ENCODE measurements at places on chromosomes 1 and 21.

GRCh38 chr1:203628201-203629015 lies 1.8 kb downstream of the ATP2B4 start:
- peak; percentile 35 for DNase-seq

DNA sequence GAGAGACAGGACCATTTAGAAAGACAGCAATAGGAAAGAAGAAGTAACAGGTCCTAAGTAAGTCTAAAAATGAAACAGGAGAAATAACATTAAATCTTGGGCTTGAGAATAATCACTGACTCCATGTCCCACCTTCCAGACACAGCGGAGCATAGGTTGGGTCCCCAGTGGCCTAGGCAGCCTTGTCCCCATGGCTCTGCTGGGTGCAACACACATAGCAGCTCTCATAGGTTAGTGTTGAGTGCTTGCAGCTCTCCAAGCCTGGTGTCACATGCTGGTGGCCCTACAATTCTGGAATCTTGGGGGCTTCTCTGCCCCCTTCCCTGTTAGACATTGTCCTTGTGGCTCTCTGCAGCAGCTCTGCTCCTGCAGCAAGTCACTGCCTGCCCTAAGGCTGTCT lies 952.8 kb upstream of the ADGRL2 start:
- no peak for DNase-seq

DNA sequence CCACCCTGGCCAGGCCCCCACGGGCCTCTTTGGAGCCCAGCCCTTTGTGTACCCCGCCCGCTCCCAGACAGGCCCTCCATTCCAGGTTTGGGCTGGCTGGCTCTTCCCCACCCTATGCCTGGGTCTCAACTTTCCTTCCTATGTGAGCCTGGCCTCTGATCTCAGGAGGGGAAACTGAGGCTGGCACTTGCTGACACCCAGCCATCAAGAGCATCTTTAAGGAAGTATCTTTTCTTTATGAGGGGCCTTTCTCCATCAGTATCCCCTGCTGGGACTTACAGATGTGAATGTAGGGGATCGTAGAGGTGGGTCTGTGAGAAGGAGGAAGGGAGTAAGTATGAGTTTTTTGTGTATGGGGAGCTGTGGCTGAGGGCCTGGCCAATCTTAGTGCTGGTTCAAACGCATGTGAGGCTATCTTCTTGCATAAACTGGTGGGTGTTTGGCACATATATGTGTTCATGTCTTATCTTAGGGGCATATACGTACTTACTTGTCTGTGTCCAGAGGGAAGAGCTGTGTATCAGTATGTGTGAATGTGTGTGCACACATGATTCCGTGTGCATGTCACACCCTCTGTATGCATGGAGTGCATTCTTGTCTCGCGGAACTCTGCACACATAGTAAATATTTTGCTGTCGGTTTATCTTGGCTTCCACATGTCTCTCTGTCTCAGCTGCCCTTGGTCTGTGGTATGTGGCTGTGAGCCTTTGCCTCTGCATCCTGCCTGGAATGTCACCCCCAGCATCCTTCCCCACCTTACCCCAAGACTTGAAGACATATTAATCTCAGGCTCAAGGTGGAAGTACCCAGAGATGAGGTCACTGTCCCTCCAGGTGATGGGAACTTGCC lies 5.4 kb downstream of the NECTIN4 start:
- no peak for DNase-seq

DNA sequence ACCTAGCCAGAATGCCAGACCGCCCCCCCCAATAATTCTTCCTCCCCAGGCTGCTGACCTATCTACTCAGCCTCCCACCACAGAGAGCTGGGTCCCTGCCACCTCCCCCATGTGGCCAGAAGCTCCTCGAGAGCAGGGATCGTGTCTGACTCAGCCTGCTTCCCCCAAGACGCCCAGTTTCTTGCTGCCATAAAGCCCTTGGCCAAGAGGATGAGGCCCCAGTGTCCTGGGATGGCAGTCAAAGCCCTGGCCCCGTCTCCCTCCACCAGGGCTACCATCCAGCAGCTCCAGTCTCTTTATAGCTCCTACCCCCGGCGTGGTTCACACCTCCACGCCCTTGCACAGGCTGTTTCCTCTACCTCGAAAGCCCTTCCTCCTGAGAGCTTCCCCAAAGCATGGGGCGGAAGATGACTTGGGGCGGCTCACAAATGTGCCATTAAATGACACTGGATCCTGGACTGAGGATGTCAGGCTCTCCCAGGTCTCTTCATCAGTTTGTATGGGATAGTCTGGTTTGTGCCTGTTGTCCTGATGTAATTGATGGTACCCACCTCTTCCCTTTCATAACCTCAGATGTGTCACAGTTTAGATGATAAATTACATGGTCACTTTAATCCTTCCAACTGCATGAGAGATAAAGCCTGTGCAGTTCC lies 13.2 kb downstream of the ADGRB2 start:
- no peak for DNase-seq

GRCh38 chr1:226453015-226453704 lies 45.3 kb upstream of the PARP1 start:
- no peak for DNase-seq

GRCh38 chr1:29697391-29697780 lies 461.1 kb downstream of the PTPRU start:
- DNase-seq: no peak

GRCh38 chr1:151061704-151062103 lies 1.5 kb downstream of the MLLT11 start:
- DNase-seq: no peak

GRCh38 chr21:37348664-37349063 lies 17.9 kb upstream of the DYRK1A start:
- no peak for DNase-seq

DNA sequence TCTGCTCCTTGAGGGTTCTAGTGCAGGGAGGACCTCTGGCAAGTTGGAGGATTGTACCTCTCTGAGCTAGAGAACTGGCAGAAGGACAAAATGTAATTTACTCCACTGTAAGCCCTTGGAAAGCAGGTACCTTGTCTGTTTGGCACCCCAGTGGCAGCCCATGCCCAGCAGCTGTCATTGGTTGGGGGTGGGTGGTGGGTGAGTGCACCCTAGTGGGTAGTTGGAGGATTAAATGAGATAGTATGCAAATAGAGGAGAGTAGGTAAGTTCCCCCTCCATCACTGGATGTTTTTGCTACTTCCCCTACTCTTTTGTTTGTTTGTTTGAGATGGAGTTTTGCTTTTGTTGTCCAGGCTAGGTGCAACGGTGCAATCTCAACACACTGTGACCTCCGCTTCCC lies 69.8 kb downstream of the RYR2 start:
- no peak for DNase-seq

DNA sequence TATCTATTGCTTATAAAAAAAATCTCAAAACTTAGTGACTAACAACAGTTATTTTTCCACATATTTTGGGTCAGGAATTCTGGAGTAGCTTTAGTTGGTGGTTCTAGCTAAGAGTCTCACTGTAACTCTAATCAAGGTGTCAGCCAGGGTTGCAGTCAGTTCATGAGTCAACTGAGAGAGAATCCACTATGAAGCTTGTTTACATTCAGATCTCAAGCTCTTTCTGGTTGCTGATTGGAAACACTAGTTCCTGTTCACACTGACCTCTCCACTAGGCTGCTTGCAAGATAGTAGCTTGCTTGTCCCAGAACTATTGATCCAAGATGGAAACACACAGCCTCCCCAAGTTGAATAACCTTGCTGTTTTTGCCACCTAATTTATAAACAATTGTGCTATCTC lies 1192.1 kb upstream of the B3GALT2 start:
- DNase-seq: no peak

- DNase-seq: no peak
Observed at GRCh38 chr1:151964510-151964909, 29.1 kb downstream of the S100A10 start.

DNA sequence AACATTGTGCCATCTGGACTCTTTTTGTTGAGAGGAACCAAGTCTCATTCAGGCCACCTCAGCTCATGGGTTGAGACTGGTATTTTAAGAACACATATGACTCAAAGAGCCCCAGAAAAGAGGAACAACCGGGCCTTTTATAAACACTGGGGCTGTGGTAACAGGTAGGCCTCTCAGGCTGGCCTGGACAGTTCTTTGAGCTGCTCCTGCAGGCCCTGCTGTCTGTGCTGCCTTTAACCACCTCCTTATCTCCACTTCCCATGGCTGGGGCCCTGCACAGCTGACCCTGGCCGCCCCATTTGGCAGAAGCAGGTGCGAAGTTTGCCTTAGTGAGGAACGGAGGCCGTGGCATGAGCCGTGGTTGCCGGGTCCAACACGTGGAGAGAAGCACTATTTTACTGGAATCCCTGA lies 163.3 kb downstream of the RHOU start:
- no peak for DNase-seq

DNA sequence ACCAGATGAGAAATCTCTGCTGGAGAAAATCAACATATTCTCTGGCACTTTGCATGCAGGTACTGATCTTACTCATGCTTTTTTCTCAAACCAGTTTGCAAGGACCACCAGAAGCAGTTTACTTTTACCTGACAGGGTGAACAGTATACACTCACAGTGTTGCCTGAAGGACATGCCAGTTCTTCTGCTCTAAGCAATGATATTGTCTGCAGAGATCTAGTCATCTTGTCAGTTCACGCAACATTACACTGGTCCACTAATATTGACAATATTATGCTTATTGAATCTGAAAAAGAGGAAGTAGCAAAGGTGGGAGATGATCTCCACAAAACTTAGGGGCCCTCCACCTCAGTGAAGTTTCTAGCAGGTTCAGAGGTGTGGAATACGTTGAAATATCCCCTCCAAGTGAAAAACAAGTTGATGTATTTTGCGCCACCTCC lies 3.8 kb upstream of the S100B start:
- no peak for DNase-seq

DNA sequence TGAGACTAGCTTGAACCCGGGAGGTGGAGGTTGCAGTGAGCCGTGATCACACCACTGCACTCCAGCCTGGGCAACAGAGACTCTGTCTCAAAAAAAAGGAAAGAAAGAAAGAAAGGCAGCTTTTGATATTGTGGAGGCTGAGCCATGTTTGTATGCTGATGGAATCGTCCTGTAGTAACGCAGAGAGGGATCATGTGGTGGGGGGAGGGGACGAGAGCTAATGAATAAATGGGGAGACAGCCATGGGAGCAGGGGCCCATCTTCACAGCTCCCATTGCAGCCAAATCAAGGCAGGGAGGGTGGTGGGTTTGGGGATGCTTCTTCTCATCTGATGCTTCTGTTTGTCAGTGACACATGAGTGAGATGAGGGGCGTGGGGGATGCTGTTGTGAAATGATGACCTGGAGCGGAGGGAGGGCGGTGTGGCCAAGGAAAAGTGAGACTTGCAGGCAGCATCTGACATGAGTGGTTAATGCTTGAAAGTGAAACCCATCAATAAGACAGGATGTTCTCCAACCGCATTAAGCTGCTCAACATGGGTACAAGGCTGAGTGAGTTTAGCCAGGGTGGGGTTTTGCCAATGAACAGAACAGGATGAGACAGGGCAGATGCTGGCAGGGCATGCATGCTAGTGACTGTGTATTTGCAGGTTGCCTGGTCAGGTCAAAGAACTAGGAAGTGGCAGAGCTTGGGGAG lies 16.7 kb downstream of the SPATA21 start:
- no peak for DNase-seq

DNA sequence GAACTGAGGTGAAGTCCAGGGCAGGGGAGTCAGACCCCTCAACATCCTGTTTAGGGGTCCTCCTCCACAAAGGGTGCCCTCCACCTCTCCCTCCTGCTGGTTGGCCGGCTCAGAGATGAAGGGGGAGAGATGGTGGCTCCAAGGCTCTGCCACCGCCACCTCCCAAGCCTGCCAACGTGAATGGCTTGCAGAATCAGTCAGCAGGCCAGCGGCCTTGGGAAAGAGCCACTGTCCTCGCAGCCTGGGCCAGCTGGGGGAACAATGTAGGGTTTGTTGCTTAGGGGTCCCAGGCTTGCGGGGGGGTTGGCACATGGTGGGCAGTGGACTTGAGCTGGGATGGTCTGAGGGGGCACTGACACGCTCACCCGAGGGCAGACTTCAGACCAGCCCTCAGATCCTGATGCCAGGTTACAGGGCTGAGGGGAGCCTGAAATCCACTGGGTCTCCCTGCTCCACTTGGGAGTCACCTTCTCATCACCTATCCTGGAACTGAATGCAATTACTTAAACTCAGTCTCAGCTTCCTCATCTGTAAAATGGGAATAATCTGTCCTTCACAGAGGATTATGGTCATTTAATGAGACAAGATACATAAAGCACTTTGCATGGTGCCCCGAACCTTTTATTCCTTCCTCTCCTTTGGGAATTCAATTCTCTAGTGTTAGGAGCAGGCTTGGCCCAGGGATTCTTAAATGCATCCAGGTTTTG lies 8.3 kb downstream of the GPR37L1 start:
- no peak for DNase-seq

DNA sequence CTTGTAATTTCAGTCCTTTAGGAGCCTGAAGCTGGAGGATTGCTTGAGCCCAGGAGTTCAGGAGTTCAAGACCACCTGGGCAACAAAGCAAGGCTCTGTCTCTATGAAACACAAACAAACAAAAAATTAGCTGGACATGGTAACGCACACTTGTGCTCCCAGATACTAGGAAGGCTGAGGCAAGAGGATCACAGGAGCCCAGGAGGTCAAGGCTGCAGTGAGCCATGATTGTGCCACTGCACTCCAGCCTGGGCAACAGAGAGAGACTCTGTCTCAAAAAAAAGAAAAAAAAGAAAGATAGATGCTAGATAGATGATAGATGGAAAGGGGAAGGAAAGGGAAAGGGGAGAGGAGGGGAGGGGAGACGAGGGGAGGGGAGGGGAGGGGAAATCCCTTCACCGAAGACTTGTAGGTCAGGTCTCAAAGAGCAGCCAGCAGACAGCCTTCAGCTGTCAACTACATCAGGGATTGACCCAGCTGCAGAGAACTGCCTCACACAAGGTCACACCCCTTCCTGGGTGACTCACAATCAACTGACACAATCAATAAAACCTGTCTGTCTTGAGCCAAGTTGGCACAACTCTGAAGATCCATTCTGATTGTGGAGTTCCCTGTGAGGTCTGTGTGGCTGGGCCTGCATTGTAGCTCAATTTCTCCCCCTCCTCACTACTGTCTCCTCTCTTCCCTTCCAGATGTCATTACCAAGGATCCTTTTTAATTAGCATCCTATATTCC lies 200.6 kb downstream of the RGS7 start:
- peak; percentile 82 for DNase-seq

DNA sequence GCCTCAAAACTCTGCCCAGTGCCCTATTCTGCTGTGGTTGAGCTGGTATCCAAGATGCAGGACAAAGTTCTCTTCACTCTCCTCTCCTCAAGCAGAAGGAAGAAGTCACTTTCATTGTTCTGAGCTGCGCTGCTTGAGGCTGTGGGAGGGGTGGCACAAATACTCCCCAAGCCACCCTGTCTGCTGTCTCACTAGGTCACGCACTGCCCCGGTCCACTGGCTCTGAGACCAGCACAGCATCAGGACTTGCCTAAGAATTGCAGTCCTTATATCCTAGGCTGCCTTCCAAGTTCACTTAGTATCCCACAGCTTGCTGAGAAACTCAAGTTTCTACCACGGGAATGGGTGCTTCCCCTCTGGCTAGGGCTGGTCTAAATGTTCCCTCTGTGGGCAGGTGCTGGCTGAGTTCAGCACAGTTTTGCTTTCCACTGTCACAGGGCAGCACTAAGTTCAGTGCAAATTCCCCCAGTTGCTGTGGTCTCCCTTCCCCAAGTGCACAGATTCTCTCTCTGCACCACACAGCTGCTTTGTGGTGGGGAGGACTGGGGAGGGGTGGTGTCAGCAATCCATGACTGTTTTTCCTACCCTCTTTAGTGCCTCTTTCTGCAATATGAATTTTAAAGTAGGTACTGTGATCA lies 32.4 kb downstream of the SLC9C2 start:
- DNase-seq: no peak

GRCh38 chr21:43775795-43776430 lies at the start of gene CSTB:
Gene CSTB (minus strand): TSS chr21:43776308. CDS start chr21:43776269, 39 bp downstream.
- DNase-seq: peak; percentile 90
